Aorta (tissue), 5 donors: ENCODE measurements at places on chromosomes 7 and 10.

GRCh38 chr7:101179117-101179516 lies 976 bp downstream of the NAT16 start:
- no peak for DNase-seq

- DNase-seq = no peak
Observed at GRCh38 chr7:156836443-156836842, 56.5 kb downstream of the LMBR1 start.

- no peak for DNase-seq
Observed at GRCh38 chr7:38905056-38905759, 3.8 kb downstream of the VPS41 start.

GRCh38 chr7:28203508-28204240 lies 23.1 kb upstream of the JAZF1 start:
- no peak for DNase-seq

- DNase-seq = no peak
Observed at GRCh38 chr10:122756656-122757055, 57.0 kb upstream of the C10orf120 start.

GRCh38 chr7:1676550-1677078 lies 6.5 kb downstream of the ELFN1 start:
- peak; percentile 27 for DNase-seq

GRCh38 chr10:15558136-15558535 lies 161.6 kb downstream of the ITGA8 start:
- DNase-seq = no peak

DNA sequence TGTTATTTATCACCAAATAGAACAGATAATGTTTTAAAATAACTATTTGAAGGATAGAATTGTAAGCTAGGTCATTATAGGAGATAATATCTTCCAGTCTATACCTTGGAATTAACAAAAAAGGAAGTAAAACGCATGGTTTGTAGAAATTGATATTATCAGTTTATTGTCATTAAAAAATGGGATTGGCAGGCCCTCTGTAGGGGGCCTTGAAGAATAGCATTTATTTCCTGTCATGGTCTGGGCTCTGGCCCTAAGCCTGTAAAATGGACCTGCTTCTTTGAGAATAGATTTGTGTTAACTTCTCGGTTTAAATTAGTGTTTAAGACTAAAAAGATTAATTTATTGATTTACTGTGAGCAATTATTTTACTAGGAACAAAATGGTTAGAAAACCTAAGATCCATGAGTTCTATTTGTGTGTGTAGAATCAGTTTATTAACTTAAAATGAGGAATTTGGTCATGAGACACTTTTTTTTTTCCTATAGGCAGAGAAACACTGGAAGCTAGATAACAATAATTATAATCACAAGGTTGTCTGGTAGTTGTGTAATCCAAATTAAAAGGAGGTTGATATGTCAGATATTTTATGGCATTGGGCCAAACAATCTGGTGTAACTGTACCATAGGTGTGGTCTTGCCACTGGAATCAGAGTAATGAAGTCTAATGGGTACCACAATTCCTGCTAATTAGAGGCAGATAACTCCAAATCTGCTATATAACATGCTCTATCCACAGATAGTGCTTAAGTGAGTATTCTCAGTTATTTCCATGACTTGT lies 197.4 kb upstream of the FOXP2 start:
- DNase-seq = no peak

DNA sequence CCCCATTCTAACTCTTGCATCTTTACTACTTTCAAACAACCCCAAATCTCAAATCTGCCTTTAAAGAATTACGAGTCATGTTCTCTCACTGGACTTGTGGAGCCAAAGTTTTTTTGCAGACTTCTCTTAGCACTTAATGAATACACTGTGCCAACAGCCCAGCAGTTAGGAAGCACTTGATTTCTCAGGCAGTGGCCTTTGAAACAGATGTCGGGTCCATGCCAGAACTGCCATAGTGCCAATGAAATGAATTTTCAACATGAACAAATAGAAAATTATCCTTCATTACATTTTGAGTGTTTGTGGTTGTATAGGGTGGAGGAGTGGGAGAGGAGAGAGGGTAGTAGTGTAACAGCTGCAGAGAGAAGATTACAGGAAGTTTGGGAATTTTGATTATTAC lies 5.9 kb downstream of the BORCS7 start:
- DNase-seq = no peak

GRCh38 chr7:136655414-136655813 lies 213.0 kb upstream of the CHRM2 start:
- no peak for DNase-seq

DNA sequence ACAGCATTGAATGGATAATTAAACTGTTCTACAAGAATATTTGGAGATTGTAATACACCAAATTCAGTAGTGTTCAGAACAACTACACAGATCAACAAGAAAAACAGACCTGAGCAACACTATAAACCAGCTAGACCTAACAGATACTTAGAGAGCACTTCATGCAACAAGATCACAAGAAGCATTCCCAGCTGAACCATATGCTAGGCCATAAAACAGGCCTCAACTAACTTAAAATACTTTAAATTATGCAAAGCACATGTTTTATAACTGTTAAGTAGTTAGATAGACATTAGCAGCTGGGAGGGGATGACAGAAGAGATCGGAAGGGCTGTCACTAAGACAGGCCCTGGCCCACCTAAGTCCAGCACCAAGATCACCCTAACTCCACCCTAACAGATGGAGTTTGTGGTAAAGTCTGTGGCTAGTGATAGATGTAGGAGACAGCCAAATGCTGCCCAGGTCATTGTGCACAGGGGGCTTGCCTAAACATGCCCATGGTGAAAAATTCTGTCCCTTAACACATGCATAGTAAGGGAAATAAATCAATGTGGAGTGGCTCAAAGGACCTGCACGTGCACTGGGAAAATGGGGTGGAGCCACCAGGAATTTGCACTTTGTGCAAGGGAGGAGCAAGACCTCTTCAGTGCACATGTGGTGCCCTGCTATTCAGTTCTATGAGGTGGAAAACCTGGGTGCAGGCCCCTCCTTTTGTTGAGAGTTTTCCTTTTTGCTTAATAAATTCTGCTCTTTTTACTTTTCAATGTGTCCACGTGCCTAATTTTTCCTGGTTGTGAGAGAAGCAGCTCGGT lies 567.8 kb upstream of the NRG3 start:
- no peak for DNase-seq

DNA sequence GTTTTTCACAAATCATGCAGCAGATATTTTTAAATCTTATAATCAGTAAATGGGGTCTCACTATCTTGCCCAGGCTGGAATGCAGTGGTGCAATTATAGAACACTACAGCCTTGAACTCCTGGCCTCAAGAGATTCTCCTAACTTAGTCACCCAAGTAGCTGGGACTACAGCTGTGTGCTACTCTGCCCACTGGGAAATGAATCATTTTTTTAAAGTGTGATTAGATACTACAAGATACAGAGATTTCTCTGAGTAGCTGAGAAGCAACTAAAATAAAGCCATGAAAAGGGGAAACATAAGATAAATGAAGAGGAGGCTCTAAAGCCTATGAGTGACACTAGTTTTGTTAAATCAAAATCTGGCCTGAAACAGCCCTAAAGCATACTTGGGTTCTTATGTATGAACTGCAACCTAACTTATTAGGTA lies 119.7 kb downstream of the JMJD1C start:
- no peak for DNase-seq

- DNase-seq = no peak
Observed at GRCh38 chr7:107955394-107955793, 47.6 kb downstream of the LAMB1 start.

GRCh38 chr10:100982916-100983830 lies 4.1 kb downstream of the MRPL43 start:
- no peak for DNase-seq

- no peak for DNase-seq
Observed at GRCh38 chr10:124005991-124006392, 87.4 kb downstream of the CHST15 start.

DNA sequence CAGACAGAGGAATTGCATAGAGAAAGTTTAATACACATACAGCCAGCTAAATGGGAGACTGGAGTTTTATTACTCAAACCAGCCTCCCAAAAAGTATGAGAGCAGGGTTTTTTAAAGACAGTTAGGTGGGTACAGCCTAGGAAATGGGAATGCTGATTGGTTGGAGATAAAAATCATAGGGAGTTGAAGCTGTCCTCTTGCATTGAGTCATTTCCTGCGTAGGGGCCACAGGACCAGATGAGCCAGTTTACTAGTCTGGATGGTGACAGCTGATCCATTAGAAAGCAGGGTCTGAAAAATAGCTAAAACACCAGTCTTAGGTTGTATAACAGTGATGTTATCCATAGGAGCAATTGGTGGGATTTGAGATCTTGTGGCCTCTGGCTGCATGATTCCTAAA lies 76.1 kb upstream of the POM121L12 start:
- DNase-seq = no peak

DNA sequence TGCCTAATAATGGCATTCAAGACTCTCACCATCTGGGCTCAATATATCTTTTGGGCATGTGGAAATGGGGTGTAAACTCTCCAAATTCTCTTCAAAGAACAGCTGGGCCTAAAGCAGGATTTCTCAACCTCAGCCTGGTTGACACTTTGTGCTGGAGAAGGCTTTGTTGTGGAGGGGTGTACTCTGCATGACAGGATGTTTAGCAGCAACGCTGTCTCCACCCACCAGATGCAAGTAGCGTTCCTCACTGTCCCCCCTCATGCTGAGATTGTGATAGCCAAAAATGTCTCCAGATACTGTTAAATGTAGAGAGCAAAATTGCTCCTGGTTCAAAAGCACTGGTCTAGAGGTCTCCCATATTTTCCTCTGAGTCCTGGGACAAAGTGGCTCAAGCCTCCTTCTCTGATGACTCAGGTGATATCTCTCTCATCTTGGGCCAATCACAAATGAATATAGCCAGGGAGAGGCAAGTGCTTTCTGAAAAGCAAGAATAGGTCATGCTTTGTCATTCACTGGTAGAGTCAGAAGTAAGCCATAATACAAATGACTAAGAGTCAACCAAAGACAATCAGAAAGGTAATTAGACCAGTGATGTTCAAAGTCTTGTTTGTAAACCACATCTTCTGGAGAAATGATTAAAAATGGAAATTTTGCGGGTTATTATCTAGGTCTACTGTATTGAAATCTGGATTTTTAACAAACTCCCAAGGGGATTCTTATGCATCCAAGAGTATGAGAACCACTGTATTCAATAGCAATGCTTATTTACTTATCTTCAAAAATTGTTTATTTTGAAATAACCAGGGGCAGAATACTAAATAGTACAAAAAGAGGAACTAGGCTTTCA lies 330.8 kb downstream of the PTEN start:
- no peak for DNase-seq

DNA sequence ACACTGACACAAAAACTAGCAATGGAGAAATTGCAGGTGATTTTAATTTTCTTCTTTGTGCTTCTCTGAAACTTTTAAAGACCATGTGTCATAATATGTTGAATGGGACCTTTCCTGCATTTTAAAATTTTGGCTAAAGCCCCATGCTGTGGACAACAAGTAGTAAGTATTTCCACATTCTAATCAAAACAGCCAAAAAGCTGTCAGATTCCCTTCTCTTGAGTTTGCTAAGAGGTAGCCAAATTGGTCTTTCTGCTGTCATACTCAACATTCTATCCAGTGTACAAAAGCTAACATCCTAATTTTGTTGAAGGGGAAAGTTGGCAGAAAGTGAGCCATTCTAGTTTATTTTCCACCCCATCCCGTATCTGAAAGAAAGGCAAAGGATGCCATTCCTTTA lies 447.6 kb downstream of the TFEC start:
- no peak for DNase-seq

GRCh38 chr7:143385891-143386781 lies 5.0 kb downstream of the ZYX start:
- peak; percentile 68 for DNase-seq

DNA sequence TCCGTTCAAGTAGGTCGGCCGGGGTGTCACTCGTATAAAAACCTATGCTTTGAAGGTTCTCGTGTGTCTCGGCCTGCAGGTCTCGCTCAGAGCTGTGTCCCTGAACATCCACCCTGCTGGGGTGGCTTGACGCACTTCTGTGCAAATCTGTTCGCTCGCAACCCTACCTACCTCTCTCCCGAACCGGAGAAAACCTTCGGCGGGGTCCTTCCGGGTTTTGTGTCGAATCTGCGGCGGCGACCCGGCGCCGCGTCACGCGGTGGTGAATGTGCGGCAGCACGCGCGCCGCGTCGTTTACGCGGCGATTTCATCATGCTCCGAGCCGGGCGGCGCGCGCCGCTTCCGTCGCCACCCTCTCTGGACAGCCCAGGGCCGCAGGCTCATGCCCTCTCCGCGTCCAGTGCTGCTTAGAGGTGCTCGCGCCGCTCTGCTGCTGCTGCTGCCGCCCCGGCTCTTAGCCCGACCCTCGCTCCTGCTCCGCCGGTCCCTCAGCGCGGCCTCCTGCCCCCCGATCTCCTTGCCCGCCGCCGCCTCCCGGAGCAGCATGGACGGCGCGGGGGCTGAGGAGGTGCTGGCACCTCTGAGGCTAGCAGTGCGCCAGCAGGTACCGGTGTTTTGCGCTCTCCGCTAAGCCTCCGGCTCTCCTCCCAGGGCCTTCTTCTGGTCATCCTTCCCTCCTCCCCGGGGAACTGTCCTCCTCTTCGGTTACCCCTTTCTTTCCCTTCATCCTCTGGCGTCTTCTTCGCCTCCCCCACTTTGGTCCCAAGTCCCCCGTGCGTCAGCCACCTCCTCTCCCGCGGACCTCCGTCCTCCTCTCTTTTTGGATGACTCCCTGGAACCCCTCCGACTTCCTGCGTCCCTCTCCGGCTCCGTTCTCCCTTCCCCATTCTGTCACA lies at the start of gene GARS1:
Gene GARS1 (plus strand): TSS at position 339 of the 896 bp plus-strand sequence. CDS start 44 bp downstream, at position 383.
- DNase-seq = peak; percentile 94

DNA sequence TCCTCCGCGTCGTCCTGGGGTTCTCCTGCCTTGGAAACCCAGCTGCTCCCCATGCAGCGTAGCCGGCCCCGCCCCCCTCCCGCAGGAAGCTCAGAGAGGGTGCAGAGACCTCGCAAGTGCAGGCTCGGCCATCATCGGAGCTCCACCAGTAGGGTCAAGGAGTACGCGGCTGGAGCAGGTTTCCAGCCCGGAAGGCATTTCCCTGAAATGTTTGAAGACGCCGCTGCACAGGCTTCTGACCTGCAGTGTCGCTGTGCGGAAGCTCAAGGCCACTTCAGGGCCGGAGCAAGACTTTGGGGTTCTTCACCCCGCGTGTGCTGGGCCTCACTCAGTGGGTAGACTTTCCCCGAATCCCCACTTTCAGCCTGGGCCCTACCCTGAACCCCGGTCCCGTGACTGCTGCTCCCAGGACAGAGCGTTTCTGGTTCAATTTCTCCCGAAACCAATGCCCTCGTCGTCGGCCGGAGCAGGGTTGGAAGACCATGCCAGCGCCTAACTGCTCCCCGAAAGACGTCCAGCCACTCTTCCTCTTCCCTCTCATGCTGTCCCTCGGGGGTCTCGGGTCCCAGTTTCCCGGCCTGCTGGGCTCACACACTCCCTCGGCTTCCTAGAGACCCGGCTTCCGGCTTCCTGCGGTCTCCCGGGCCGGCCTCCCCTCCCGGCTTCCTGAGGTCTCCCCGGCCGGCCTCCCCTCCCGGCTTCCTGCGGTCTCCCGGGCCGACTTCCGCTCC lies 52.1 kb downstream of the INSIG1 start:
- peak; percentile 59 for DNase-seq
